ENCODE measurements at places on chromosomes 3 and 15. TPM values are rescaled to one million over a fixed set of nuclear protein-coding genes. Genes with fewer than 3 reads are reported as not detected.

Gene FAM107A
- total RNA-seq = 0.42 TPM

Gene KNG1
- total RNA-seq = not detected

Gene ALS2CL
- total RNA-seq = 2.5 TPM

Gene TRPM1
- 0.02 TPM for total RNA-seq

Gene SMAD6
- total RNA-seq = 12.7 TPM
